ENCODE measurements at places on chromosomes 2 and 18.

DNA sequence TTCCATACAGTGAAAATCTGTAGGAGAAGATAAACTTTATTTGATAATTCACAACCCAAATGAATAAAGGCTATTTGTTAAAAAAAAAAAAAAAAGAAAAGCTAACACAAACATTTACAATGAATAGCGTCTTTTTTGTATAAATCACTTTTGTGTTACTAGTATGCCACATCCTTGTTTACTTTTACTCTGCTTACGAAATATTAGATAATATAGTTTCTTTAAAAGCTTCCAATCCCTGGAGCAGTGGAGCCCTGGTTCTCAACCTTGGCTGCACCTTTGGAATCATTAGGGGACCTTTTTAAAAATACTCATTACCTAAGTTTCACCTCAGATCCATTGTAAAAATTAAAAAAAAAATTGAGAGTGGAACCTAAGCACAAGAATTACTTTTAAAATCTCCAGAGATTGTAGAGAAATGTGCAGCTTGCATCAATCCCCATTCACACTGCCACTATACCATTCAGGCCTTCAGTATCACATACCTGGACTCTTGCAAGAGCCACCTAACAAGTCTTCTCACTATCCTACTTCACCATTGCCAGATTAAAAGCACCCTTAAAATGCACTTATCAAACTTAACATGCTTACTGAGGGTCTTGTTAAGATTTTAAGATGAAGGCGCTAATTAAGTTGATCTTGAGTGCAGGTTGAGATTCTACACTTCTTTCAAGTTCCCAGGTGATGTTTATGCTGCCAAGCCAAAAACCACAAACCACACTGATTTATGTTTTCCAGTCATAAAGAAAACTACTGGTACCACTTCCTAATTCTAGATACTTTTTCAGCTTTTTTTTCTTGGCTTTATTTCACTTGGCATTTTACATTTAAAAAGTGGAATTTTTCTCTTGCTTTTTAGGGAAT is 59.7 kb upstream of the ZC3H15 start:
- no peak for DNase-seq

DNA sequence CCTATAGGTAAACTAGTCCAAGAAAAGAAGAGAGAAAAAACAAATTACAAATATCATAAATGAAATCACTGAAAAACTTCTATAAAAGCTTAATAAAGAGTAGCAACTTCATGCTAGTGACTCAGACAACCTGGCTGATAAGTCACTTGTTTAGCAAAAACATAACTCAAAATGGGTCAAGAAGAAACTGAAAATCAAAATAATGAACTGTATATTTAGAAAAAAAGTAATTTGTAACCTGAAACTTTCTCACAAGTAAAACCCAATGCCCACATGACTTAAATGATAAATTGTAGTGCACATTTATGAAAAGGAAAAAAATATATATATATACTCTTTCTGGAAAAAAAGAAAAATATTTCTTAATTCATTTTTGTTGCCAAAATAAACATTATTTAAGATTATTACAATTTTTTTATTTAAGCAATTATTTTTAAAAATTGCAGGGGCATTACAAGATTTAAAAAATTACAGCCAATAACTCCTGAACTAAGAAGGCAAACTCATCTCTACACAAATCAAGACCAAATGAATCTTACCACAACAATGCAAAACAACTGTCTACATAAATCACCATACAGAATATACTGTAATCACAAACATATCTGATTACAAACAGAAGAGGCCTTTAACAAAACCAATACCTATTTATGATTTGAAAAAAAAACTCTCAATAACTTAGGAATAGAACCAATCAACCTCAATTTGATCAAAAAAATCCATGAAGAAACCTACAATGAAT is 406.3 kb downstream of the CDH7 start:
- DNase-seq: no peak

- no peak for DNase-seq
These were observed 299.3 kb downstream of the OSR1 start for GRCh38 chr2:19059076-19059475.

GRCh38 chr18:63562284-63562683 is 20.1 kb downstream of the SERPINB12 start:
- DNase-seq: no peak

DNA sequence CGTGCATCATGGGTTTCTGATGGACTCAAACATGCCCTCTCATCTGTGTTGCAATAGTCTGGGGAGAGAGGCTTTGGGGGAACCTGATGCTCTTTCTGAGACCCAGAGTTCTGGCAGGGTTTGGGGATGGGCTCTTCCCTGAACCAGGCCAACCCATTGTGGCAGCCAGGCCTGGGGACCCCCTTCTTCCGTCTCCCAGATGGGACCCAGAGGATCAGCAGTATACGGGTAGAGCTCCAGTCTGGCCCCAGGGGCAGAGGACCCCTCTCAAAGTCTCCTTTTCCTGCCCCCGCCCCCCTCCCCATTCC is 333.7 kb downstream of the DYSF start:
- no peak for DNase-seq

- no peak for DNase-seq
These were observed 549.2 kb upstream of the VWC2L start for GRCh38 chr2:213861638-213862037.

DNA sequence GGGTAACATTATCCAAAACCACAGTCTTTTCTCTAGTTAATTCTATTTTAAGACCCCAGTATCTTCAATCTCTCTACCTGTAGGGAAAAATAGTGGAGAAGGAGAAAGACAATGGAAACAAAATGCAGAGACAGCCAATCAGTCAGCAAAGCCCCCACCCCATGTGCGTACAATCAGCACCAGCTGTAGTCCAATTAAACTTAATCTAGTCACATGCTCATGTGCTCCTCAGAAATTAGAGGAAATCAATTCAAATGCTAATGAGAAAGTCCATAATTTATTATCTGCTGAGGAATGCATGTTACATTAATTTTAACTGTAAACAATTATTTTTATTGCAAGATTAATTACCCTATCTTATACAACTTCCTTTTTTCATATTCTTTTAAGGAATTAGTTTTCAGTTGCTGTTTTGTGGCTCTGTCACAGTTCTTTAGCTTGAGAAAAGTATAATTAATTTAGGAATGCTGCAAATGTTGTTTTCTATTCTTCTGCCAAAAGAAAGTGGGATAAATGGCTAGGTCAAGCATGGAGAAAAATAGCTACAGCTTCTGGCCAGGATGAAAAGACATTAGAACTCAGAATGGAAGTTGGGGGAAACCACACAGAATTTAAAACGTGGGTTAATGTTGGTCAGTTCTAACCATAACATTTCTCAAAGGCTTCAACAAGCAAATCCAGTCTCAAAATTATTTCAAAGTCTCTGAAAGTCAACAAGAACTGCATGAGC is 232.4 kb upstream of the HNRNPA3 start:
- no peak for DNase-seq

GRCh38 chr18:62277045-62277444 is 48.1 kb upstream of the TNFRSF11A start:
- no peak for DNase-seq

DNA sequence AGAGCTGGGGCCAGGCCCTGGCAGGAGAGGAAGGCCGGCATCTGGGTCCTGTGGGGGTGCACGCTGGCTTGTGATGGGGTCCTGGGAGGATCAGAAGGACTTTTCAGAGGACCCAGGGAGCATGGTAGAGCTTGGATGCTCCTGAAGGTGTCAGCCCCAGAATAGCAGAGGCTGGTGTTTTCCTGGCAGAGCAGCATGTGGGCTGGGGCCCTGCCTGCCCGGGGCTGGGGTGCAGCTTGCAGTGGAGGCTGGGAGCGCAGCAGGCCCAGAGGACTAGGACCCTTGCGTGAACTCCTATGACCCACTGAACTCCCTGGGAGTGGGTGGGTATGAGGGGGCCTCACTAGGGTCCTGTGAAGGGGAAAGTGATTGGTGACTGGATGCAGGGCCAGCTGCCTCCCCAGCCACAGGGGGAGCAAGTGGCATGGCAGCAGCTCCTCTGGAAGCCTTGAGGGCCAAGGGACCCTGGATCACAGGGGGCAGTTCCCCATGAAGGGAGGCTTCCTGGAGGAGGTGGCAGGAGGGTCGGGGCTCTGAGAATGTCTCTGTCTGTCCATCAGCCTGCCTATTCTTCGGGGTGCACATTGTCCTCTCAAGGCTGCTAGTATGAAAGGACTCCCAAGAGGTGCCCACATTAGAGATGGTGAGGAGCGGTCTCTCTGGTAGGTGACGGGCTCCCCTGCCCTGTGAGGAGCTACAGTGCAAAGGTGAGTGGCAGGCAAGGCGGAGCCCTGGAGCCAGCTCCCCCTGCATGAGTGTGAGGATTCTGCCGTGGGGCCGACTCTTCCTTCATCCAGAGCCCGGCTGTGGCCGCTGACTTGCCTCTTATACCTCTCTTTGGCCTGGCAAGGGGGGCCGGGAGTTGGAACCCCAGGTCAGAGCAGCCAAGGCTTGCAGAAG is 249.0 kb downstream of the DYSF start:
- no peak for DNase-seq

DNA sequence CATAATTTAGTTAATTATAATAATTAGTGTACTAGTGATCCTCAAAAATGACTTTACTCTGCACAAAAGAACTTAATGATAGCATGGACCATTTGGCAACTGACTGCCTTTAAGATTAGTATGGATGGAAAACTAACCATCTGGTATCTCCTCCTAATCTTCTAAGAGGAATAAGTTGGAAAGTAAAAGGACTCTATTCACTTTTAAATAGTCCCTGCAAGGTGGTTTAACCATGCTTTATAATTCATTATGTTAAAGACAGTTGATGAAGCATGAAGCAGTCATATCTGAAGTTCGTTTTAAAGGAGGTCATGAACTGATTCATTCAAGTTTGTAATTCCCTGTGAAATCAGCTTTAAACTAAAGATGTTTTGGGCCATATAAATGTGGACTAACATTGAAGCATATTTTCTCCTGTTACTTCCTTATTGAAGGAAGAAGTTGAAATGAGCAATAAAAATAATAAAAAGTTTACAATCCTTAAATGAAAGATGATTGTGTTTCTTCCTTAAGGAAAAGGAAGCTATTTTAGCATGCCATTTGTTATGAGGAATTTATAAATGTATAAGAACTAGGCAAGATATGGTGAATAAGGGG is 446.0 kb downstream of the XIRP2 start:
- no peak for DNase-seq

DNA sequence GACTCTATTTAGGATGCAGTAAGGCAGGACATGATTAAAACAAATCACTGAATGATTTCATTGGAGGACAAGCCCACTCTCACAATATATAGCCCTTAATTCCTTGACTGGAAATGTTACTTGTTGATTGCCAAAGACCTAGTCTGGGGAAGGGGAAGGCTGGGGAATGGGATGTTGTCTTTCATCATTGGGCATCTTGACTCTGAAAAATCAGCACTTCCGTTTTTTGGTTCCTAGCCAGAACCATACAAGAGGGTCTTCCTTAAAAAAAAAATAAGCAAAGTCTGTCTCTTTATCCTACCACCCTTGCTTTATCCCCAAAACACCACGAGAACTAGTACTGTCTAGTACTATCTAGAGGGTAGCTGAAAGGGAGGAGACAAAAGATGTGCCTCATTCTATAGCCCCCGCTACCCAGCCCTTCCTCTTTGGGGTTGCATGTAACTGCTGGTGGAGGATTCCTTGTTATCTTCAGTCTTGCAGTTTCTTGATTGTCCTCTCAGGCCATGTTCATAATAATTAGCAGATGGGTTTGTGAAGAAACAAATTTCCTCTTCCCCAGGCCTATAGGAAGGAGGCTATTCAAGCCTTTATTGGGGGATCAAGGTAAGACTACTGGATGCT is 55.8 kb downstream of the NEMP2 start:
- no peak for DNase-seq

DNA sequence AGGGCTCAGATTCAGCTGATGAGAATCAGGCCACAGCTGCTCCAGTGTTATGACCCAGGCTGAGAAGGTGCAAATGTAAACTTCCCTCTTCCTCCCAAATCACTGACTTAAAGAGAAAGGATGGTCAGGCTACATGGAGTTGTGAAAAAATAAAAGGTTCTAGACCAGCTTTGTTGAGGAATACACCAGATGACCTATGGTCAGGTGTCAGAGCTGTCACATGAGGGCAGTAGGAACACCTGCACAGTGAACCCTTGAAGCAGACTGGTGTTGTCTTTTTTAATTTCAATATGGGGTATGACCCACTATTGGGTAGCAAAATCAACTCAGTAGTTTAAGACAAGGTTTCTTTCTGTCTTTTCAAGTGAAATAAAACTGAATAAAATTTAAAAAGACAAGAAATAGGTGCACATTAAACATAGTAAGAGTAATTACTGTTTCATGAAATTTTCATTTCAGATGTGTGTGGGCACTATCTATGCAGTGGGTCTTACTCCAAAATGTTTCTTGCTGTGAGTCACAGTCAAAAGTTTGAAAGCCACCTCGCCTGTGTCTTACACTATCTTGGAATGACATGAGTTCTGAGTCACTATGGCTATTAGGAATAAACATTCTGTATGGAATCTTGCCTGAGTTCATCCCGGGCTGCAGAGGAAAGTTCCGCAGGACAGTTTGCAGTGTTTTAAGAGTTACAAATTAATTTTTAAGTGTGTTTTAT is 83.6 kb downstream of the ACVR1 start:
- DNase-seq: no peak

DNA sequence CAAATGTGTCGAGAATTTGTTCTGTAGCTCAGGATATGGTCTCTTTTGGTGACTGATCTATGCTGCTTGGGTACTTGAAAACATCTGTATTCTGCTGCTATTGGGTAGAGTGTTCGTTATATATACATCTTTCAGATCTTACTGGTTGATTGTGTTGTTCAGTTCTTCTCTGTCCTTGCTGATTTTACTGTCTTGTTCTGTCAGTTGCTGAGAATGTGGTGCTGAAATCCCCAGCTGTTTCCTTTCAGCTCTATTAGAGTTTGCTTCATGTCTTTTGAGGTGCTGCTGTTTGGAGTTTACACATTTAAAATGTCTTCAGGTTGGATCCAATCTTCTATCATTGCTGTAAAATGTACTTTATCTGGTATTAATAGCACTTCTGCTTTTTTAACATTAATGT is 12.9 kb downstream of the BCL2L11 start:
- no peak for DNase-seq

DNA sequence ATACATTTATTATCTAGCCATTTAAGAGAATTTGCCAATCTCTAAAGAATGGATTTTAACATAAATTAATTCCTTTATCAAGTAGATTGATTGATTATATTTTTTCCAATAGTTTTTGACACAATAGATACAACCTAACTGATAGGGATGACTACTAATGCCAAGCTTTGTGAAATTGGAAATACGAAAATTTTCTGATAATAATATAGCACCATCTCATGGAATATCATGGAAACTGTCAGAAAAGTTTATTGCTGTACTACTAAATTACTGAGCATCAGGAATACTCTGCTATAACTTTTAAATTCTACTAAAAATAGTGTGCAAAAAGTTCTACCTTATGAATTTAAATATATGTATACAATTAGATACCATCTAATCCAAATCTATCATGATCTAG is 101.8 kb upstream of the MAP2 start:
- DNase-seq: no peak
